ENCODE measurements at places on chromosomes 13 and 19. TPM values are rescaled to one million over a fixed set of nuclear protein-coding genes. Genes with fewer than 3 reads are reported as not detected.

Gene PSPC1
- total RNA-seq = 97.4 TPM

Gene FFAR3
- not detected for total RNA-seq

Gene CLEC17A
- not detected for total RNA-seq

Gene DMPK
- 27.4 TPM for total RNA-seq

Gene TMEM91
- total RNA-seq = 5.3 TPM

Gene MPV17L2
- total RNA-seq = 28.6 TPM

Gene ZNF560
- total RNA-seq = not detected

Gene RNF6
- total RNA-seq = 15.0 TPM

Gene SYCN
- total RNA-seq = not detected

Gene GPC6
- 14.2 TPM for total RNA-seq

Gene ZNF564
- total RNA-seq = 7.8 TPM

Gene SBK3
- 0.76 TPM for total RNA-seq

Gene KDELR1
- 224 TPM for total RNA-seq

Gene DYRK1B
- 15.8 TPM for total RNA-seq

Gene CPAMD8
- 11.1 TPM for total RNA-seq

Gene RHPN2
- total RNA-seq = 36.2 TPM

Gene CEACAM5
- not detected for total RNA-seq

Measured in H1 (cell line).